Fibroblast of the aortic adventitia (primary cell): ENCODE measurements at places on chromosomes 5 and 9. TPM values are rescaled to one million over a fixed set of nuclear protein-coding genes. Genes with fewer than 3 reads are reported as not detected.

ADRB2 gene
- total RNA-seq: 0.16 and 3.6 TPM in 2 replicates

HAVCR2 gene
- 0.36 TPM in 1 of 2 replicates, not detected in the other for total RNA-seq

MED27 gene
- 11.9 and 29.4 TPM in 2 replicates for total RNA-seq

KCNMB1 gene
- not detected in 2 replicates for total RNA-seq

FAM78A gene
- total RNA-seq: 0.25 and 0.36 TPM in 2 replicates

PPP2R2B gene
- total RNA-seq: 1.6 TPM in 1 of 2 replicates, not detected in the other

ITK gene
- not detected in 2 replicates for total RNA-seq
